ENCODE measurements at places on chromosomes 3 and 15.

DNA sequence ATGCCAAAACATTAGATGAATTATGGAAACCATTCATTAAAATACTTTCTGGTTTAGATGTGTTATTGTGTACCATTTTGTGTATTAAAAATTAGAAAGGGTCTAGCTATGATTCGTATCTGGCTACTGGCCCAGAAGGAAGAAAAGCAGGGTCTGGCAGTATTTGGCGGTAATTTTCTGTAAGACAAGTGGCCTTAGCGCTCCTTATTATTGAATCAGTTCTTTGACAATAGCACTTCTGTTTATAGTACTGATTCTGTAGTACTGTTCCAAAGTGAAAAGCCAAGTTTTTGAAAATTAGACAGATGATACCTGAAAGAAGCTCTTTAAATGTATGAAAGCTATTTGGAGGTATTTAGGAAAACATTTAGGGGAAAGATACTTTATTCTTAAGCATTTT lies 10.2 kb downstream of the GLCE start:
- no peak for DNase-seq

- DNase-seq = no peak
These were observed 375.8 kb upstream of the ARPP21 start for GRCh38 chr3:35263477-35263876.

DNA sequence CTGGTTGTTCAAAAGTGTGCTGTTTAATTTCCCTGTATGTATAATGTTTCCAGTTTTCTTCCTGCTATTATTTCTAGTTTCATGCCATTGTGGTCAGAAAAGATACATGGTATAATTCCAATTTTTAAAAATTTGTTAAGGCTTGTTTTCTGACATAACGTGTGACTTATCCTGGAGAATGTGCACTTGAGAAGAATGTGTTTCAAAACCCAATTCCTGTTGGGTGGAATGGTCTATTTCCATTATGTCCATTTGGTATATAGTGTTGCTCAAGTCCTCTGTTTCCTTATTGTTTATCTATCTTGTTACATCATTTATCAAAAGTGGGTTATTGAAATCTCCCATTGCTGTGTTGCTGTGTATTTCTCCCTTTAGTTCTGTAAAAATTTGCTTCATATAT lies 215.4 kb downstream of the GREM1 start:
- no peak for DNase-seq

GRCh38 chr15:78205337-78205736 lies 29.0 kb downstream of the ACSBG1 start:
- DNase-seq = no peak

- DNase-seq = no peak
These were observed 276.2 kb upstream of the EPHA6 start for GRCh38 chr3:96538186-96538585.

DNA sequence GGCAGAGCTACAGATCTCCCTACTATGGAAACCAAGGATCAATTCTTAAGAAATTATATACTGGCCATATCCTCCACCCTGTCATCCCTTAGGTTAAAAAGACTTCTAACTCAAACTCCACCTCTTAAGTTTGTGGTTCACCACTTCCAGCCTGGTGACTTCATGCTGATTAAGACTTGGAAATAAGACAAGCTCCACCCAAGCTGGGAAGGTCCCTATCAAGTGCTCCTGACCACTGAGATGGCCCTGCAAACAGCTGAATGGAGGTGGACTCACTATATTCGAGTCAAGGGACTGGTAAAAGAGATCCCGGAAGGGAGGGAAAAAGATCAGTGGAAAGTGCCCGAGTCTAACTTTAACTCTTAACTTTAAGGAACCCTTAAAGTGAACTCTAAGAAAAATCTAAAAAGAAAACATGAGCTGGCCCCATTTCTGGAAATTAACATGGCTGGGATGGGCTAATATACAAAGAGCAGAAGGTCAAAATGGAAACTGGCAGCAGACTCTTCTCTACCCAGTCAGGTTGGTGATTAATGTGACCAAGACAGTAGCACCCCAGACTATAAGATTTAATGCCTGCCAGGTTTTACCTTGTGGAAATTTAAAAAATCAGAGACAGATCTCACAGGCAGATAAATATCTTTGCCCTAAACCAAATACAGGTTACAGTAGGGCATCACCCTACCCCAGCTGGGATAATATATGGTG lies 43.9 kb downstream of the PPCDC start:
- DNase-seq = no peak

- DNase-seq = no peak
These were observed 21.2 kb downstream of the TATDN2 start for GRCh38 chr3:10269443-10269842.

GRCh38 chr15:57333487-57333886 lies 42.8 kb upstream of the CGNL1 start:
- no peak for DNase-seq

- no peak for DNase-seq
These were observed 69.7 kb downstream of the CD47 start for GRCh38 chr3:108021131-108021530.

DNA sequence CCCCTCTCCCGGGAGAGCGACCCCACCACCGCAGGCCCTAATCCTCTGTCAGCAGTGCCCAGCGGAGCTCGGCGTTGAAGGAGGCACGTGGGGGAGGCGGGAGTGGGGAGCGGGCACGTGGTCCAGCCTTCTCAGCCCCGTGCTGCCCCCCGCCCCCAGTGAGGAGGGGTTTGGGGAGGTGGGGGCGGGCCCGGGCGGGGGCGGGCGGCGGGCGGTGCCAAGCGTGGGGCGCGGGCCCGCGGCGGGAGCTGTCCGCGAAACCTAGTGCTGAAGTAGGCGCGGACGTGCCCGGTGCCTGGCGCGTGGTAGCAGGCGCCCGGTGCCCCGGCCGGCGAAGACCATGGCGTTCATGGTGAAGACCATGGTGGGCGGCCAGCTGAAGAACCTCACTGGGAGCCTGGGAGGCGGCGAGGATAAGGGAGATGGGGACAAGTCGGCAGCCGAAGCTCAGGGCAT lies at the start of gene CPLX3:
Gene CPLX3 (plus strand): TSS at position 264 of the 456 bp plus-strand sequence. CDS start 77 bp downstream, at position 341.
- peak; percentile 69 for DNase-seq

GRCh38 chr3:77420336-77420735 lies 380.4 kb downstream of the ROBO2 start:
- DNase-seq = no peak

DNA sequence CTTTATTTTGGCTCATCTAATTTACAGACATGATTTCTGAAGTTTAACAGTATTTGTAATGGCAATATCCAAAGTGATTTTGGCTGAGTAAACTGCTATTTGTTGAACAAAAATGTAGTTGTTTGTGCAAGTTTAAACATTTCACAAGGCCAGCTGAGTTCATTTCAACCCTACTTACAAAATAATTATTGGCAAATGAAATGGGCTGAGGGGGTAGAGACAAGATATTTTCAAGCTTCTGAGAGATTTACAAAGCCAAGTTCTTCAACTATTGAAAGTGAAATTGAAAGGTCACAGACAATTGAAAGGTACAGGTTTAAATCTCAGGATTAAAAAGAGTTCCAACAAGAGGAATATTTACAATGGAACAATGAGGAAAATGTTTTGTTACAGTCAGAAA lies 77.1 kb downstream of the DUT start:
- DNase-seq = no peak

DNA sequence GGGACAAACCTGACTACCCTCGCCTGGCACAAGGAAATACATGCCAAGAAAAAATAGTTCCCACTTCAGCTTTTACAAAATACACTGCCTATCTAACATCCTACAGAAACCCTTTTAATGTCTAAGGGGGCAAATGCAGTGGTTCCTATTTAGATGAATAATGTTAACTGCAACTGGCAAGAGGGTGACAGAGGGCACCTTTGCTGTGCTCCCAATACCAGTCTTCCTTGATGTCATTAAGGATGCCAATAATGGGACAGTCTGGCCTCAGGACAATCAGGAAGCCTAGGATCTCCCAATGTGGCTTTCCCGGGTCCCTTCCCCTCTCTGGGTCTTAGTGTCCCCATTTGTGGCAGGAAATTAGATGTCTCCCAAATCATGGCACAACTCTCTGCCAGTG lies 13.9 kb downstream of the CSRNP1 start:
- DNase-seq = no peak

GRCh38 chr3:31442755-31443154 lies 90.0 kb upstream of the STT3B start:
- no peak for DNase-seq

GRCh38 chr3:67882981-67883380 lies 228.6 kb upstream of the SUCLG2 start:
- no peak for DNase-seq

- DNase-seq = no peak
These were observed 261.2 kb downstream of the SHOX2 start for GRCh38 chr3:157844800-157845565.

GRCh38 chr15:62452026-62452425 lies 286.9 kb upstream of the C2CD4B start:
- DNase-seq = no peak

- no peak for DNase-seq
These were observed 100.8 kb upstream of the NEDD4 start for GRCh38 chr15:56094171-56094570.

- DNase-seq = no peak
These were observed 18.4 kb upstream of the GABRA5 start for GRCh38 chr15:26848498-26848897.

DNA sequence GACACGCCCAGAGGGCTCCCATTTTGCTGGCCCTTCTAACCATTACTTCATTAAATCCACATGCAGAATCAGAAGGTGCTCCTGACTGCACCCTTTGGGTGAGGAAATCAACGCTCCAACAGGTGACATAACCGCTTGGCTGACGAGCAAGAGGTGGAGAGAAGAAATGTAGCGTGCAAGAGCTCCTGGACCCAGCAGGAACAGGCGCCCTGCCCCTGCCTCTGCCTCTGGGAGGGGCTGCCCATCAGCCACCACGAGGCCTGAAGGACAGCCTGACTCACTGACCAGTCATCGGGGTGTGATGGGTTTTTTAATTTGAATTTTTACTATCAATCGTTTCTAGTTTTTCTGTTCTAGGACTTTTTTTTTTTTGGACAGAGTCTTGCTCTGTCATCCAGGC lies 218.2 kb downstream of the ADAMTS17 start:
- DNase-seq = no peak

GRCh38 chr15:93565201-93565600 lies 476.2 kb upstream of the RGMA start:
- DNase-seq = no peak

GRCh38 chr15:44712346-44713005 lies 1.2 kb downstream of the B2M start:
- DNase-seq = peak; percentile 31

DNA sequence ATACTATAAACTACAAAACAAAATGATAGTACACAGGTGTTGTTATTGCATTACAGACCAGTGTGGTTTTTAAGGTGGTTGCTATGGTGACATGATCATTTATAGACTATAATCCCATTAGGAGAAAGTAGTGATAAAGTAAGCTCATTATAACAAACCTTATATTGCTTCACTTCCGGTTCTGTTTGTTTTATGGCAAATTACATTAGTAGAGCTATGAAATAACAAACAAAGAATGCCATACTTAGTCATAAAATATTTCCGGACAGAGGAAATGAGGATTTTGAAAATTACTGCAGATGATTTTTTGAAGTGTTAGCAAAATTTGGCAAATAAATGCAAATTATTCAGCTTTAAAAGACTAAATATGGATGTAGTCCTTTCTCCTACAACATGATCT lies 640.4 kb upstream of the ARPP21 start:
- DNase-seq = no peak

GRCh38 chr3:127708837-127709236 lies 36.1 kb downstream of the ABTB1 start:
- no peak for DNase-seq

GRCh38 chr15:48604567-48604966 lies 40.9 kb downstream of the FBN1 start:
- no peak for DNase-seq

- DNase-seq = no peak
These were observed 36.7 kb upstream of the SLC7A14 start for GRCh38 chr3:170622369-170623159.

DNA sequence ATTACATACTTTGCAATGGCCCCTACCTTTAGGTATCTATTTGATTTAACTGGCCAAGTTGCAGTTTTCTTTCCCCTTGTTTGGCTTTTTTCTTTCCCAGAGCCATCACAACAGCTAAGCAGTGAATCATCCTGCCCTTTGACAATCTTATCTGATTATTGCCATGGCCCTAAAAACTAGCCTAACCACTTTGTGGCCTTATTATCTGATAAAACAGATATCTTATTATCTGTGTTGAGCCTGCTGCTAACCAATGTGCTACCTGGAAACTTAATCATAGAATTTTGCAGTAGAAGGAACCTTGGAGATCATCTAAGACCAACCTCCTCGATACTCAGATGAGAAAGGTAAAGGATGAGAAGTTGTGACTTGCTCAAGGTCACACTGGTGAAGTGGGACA lies 37.1 kb downstream of the EIF4E3 start:
- no peak for DNase-seq

- DNase-seq = peak; percentile 42
These were observed 198.8 kb downstream of the DOCK3 start for GRCh38 chr3:50873376-50874157.

GRCh38 chr3:63706321-63707085 lies 54.0 kb downstream of the SNTN start:
- DNase-seq = no peak

GRCh38 chr3:130760922-130761321 lies 14.3 kb upstream of the PIK3R4 start:
- no peak for DNase-seq

DNA sequence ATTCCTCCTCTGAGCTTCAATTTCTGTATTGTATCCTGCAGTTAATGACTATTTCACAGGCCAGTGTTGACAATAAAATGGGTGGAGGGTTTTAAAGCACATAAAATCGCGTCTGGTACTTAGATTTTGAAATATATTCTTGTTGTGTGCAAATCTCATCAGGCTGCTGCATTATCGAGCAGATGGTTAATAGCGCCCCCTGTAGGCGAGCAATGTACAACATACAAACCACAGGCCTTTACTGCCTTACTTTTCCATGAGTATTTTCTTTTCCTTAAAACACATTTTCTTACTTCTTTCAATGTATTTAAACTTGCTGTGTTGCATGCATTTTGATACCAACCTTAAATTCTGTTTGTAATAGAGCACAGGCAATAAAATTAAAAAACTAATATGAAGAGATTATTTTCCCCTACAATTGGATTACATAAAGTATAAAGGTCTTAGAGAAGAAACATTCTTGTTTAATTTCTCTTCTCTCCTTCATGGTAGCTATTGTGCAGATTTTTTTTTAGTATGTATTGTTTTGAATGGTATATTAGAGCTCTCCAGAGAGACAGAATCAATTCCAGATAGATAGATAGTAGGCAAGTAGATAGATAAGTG lies 608.4 kb downstream of the CADM2 start:
- DNase-seq = peak; percentile 20

DNA sequence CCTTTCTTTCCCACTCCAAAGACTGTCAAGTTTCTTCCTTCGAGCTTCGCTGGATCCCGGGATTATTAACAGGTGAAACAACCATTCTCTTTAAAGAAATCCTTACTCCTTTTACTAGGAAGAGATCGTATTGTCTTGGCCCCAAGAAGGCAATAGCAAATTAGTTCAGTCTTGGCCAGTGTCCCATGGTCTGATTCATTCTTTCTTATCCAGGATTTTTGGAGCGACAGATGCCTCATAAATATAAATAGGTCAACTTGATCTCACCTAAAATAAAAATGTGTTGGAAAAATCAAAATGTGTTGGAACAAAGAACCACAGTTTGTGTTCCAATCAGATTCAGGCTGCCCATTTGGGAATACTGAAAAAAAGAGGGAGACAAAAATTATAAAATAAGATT lies 140.1 kb upstream of the TMEM108 start:
- no peak for DNase-seq

- DNase-seq = no peak
These were observed 429.4 kb downstream of the EDEM1 start for GRCh38 chr3:5616873-5617272.

- no peak for DNase-seq
These were observed 3.9 kb upstream of the TGM4 start for GRCh38 chr3:44870375-44871061.
